CD4-positive, alpha-beta T cell (primary cell): ENCODE measurements at places on chromosomes 13 and 19.

DNA sequence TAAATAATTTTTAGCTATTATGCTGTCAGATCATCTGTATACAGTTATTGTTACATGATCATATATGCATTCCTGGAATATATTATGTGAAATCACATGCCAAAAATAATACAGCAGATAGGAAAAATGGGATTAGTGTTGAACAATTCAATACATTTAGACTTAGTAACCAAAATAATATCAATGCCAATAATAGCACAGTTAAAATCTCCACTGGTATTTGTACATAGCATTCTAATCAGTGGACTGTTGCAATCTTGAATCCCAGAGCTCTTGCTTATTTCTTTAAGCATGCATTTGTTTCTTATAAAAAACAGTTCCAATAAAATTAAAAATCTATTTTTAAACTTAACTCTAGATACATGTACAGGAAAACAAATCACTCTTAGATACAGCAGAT, 2772.2 kb downstream of the PCDH9 start:
- DNase-seq, result no peak

DNA sequence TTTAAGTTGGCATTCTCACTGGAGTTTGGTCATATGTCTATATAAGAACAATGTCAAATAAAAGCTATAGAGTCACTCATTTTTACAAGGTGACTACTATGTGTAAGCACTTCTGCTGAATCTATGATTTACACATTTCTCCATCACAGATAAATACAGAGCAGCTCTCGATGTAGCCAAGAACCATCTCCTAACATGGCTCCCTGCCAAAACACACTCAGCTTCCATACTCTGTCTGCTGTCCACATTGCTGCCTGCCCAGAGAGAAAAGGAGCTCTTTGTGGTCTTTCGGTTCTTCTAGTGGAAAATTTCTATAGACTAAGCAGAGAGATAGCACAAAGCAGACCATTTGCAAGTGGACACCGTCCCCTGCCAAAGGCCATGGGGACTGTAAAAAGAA, 190.9 kb upstream of the KLF12 start:
- no peak for DNase-seq

- no peak for DNase-seq
Measured at GRCh38 chr13:79671420-79671819, 190.5 kb downstream of the NDFIP2 start.

- DNase-seq, result no peak
Measured at GRCh38 chr13:82833923-82834322, 1048.4 kb downstream of the SLITRK1 start.

DNA sequence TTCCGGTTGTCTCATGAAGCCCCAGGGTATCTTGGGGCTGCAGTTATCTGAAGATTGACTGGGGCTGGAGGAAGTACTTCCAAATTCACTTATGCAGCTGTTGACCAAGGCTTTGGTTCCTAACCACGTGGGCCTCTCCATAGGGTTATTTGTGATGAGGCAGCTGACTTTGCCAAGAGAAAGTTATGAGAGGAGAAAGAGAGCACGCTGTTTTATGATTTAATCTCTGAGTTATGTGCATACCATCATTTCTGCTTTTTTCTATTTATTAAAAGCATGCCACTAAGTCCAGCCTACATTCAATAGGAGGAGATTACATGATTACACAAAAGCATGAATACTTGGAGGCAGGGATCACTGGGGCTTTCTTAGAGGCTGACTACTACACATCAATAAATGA, 215.5 kb downstream of the NHLRC3 start:
- no peak for DNase-seq
